ENCODE measurements at places on chromosomes 6 and 20.

DNA sequence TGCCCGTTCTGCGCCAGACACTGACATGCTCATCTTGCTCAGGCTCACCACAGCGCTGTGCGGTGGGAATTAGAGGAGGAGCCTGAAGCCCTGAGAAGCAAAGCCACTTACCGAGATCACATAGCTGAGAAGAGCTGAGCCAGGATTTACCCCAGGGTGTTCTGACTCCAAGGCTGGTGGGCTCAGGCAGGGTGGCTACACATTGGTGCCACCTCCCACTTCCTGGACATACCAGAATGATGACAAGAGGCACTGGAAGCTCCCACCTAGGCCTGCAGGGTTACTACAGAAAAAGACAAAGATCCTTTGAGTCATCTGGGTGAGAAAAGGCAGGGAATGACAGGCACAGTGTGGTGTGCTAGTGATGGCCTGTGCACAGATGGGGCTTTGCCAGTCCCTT, 24.4 kb upstream of the FKBP1A start:
- no peak for DNase-seq

- DNase-seq = no peak
Measured at GRCh38 chr6:33962246-33963027, 158.6 kb upstream of the MLN start.

DNA sequence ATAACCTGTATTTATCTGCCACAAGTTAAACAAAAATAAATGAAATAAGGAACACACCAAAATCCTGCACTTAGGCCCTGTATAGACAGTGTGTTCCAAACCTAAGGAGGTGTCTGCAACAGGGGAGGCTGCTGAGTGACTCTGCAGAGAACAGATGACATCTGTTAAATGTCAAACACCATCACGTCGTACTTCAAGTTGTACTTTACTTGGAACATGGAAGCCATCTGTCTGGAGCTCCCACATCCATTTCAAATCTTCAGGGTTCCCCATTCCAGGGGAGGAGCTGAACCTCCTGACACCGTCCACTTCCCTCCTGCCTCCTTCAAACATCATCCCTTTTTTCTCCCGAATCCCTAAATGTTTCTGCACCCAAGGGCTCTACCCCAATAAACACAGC, 1.8 kb upstream of the MAP7 start:
- DNase-seq = no peak

DNA sequence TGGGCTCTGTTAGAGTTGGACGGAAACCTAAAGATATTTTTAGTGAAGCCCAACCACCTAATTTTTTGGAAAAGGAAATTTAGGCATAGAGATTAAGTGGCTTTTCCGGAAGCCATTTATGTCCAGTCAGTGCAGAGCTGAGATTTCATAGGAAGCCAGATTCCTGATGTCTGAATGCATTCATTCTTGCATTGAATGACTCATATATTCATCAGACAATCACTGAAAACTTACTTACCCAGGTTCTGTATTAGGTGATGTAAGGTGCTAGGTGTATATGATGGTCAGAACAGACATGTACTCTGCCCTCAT, 4.1 kb downstream of the SH3BGRL2 start:
- DNase-seq = no peak

DNA sequence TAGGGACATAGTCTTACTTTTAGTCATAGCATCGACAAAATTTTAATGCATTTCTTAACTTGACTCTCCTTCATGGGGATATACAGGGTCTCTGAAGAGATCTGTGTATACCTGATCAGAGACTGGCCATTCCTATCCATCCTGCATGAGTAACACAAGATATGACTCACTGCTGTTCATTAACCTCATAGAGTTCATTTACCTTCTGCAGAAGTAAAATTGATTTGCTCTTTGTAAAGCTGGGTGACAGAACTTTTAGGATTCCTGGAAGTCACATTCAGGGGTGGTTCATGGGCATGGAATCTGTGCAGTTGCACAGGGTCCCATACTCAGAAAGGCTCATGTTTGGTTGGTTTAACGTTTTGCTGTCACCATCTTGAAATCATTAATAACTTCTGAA, 53.2 kb downstream of the PDE7B start:
- no peak for DNase-seq

- DNase-seq = no peak
Measured at GRCh38 chr6:104718672-104719071, 141.0 kb downstream of the HACE1 start.

DNA sequence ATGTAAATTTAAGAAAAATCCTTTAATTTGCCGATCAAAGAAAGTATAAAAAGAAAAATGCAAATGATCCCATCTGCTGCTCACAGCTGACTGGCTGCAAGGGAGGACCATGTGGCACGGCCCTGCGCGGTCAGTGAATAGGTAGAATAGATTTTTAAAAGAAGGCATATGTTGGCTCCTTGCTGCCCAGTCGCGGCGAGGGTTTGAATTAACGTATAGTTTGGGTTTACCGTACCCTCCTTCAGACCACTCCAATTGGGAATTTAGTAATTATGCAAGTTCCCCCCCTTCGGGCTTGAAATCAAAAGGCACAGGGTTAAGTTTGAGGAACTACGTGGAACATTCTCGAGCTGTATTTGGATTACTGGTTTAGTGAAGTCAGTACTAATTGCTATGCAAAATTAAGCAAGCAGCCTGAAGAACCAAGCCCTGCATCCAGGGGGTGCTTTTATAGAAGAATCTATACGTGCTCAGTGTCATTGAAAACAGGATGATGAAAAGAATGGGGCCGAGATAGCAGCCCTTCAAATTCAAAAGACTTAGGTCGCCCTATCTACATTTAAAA, 1.1 kb upstream of the BEND3 start:
- DNase-seq = no peak

DNA sequence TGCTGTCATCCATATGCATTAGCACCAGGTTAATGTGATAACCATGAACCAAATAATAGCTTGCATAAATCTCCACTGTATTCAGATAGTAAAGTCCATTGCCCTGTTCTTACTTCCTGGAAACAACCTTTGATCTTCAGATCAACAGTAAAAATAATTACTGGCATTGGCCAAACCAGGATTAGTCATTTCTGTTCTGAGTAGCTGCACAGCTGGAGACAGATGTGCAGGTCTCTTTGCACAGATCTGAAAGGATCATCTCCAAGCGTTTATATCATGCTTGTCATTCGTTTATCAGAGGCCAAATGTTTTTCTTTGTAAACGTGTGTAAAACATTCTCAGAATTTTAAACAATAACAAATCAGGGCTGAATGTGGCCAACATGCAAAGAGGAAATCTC, 134.4 kb upstream of the HMGCLL1 start:
- no peak for DNase-seq

DNA sequence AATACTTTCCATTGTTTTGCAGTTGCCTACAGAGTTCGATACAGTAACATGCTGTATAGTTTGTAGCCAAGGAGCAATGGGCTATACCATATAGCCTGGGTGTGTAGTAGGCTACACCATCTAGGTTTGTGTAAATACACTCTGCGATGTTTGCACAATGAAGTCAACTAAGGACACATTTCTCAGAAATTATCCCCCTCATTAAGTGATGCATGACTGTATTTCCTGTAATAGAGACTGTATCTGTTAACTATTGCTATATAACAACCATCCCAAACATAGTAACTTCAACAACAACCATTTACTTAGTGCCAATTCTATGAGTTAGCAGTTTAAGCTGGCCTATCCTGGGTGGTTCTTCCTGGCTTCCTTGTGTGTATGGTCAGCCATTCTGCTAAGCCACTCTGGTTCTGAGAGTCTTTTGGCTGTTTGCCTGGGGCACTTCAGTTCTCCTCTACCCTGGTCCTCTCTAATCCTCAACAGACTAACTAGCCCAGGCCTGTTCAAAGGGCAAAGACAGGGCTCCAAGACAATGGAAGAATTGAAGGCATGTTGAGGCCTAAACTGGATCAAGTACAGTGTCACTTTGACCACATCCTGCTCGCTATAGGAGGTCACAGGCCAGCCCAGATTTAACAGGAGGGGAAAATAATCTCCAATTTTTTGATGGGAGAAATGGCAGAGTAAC, 124.0 kb downstream of the PLCB1 start:
- DNase-seq = no peak

- DNase-seq = no peak
Measured at GRCh38 chr20:49964964-49965780, 17.6 kb upstream of the SNAI1 start.

DNA sequence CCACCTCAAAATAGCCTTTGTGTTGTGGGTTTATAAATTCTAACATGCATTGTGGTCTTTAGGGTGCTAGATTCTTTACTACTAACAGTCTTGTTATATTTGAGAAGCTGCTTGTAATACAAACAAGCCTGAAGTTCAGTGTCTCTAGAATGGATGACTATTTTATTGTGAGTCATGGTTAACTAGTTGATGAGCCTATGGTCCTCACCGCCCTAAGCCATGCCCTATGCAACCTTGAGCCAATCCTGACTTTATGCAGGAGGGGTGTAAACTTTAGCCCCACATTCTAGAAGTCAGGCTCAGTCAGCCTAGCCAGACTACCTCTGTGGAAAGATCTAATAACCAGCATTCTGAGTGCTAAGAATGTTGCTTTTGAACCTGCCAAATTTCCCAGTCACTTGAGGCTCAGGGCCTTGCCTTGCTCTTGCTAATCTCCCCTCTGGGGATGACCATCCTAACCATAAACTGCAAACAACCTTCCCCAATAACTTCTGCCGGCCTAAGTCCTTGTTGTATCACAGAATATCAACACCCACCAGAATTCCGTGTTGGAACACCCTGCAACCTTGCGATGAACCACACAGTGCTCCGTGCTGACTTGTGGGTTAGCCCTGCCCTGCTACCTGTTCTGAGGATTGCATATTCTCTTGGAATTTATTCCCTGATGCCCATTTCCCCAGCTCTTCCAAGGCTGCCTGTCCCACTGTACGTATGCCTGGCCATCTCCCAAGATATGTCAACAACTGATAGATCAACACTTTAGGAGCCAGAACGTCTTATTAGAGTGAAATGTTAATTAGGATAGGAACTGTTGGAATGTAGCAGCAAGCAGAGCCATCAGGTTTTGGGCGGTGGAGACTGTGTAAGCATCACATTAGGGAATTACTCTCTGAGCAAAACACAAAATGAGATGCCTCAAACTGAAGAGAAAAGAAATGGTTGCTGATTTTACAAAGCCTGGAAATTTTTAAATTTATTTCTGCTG, 71.7 kb upstream of the CEP85L start:
- no peak for DNase-seq

GRCh38 chr6:90758741-90759140, 171.9 kb upstream of the MAP3K7 start:
- no peak for DNase-seq

- DNase-seq = no peak
Measured at GRCh38 chr6:125227244-125227643, 73.7 kb downstream of the TPD52L1 start.

DNA sequence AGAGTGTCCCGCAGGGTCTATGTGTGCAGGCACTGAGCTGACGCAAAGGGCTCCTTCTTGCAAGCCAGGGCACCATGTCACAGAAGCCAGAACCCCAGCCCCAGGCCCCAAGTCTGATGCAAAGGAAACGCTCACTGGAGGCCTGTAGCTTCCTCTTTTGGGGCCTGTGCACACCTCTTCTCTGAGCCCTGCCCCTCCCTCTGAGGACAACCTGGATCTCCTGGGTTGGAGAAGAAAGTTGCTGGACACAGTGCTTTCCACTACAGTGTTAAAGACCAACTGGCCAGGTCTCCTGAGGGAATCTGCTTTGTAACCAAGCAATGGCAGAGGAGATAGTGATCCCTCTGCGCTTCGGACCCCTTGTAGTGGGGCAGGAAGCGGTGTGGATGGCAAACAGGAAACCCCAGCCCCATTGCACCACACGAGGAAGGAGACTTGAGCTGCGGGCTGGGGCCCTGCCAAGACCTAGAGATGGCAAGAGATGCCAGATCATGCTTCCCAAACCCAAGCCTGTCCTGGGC, 90.0 kb downstream of the PRND start:
- DNase-seq = peak; percentile 45

DNA sequence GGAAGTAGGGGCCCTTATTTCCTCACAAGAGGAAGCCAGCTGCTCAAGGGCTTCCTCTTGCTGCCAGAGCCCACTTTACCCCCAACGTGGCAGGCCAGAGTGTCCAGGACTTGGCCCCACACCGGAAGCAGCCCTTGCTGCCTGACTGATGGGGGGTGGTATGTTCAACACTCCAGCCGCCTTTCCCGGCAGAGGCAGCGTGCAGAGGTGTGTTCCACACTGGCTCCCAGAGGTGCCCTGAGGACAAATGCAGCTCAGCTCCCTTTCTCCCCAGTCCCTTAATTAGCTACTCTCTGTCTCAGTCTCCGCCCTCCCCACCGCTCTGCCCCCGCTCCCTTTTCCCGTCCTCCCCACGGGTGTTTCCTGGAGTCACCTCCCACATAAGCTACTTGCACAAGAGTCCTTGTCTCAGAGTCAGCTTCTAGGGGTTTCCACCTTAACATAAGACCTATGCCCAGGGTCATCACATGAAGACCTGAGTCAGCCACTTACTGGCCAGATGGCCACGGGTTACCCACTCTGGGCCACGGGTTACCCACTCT, 61.7 kb upstream of the SHLD1 start:
- no peak for DNase-seq

- no peak for DNase-seq
Measured at GRCh38 chr6:6397842-6398241, 77.4 kb upstream of the F13A1 start.

GRCh38 chr6:27550692-27551091, 77.8 kb upstream of the ZNF184 start:
- no peak for DNase-seq

- DNase-seq = no peak
Measured at GRCh38 chr20:37593710-37594109, 66.0 kb upstream of the BLCAP start.

GRCh38 chr6:152379423-152379822, 257.7 kb downstream of the SYNE1 start:
- no peak for DNase-seq

GRCh38 chr6:128174724-128175123, 273.9 kb upstream of the THEMIS start:
- no peak for DNase-seq

DNA sequence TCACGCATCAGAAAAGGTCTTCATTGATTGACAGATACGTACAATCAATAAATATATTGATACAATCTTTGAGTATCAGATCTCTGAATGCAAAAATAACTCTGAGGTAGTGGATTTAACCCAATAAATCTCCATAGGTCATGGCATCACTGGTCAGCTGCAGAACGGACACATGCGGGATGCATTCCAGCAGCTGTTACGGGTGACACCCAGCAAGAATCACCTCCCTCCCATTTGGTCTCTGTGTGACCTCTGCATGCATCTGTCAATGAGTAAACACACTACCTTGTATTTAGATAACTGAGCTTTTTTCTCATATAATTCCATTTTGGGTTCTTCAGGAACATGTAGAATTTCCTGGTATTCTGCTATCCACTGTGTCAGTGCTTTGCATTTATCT, 285.4 kb downstream of the SYNE1 start:
- DNase-seq = no peak

GRCh38 chr20:13552061-13552460, 86.7 kb downstream of the TASP1 start:
- no peak for DNase-seq

DNA sequence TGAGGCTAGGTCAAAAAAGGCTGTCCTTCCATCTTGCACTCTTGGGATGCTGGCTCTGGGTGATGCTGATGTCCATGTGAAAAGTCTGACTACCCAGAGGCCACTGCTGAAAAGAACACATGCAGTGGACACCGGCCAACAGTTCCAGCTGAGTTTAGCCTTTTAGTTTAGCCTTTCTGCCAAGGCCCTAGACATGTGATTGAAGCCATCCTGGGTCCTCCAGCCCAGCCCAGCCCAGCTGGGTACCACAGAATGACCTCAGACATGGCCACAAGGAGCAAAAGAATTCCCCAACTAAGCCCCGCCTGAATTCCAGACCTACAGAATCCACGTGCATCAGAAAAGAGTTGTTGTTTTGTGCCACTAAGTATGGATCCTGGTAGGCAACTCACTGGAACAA, 17.4 kb downstream of the PIGT start:
- no peak for DNase-seq
